Stimulated activated CD8-positive, alpha-beta memory T cell treated with anti-CD3 and anti-CD28 coated beads, Interleukin-2, amount 100 ng/mL, for 48 hours (primary cell): ENCODE measurements at places on chromosomes 2 and 18.

DNA sequence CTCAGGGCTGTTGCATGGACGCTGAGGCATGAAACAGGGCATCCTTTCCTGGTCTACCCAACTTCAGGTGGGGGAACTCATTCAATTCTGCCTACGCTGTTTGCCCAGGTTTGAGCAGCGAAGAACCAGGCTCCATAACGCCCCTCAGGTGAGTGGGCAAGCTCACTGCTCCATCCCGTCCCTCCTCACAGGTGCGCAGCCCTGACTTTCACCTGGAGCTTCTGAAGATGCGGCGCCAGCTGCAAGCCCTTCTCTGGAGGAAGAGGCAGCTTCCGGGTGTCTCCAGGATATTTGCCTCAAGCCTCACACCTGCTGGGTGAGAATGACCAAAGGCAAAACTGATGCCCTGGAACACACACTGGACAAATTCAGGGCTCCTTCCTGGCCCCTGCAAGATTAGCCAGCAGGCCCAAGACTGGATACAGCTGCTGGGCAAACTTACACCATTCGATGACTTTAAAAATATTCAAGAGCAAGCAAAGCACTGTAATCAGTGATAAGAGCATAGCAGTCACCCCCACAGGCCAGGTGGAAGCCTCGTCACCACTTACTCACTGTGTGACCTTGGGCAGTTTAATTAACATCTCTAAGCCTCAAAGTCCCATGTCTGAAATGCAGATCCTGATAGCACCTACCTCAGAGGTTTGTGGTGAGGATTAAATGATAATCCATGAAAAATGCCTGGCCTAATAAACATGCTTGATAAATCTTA lies 97.7 kb downstream of the GYPC start:
- no peak for DNase-seq

DNA sequence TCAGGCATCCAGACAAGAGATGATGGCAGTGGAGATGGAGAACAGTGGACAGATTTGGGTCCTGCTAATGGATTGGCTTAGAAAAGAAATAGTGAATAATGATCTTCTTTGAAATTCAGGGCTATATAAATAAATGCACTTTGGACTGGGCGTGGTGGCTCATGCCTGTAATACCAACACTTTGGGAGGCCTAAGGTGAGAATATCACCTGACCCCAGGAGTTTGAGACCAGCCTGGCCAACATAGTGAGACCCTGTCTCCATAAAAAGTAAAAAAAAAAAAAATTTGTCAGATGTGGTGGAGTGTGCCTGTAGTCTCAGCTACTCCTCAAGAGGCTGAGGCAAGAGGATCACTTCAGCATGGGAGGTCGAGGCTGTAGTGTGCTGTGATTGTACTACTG lies 102.4 kb upstream of the STON1 start:
- DNase-seq = no peak

- DNase-seq = peak; percentile 20
These were observed 7.7 kb upstream of the SP140L start for GRCh38 chr2:230319211-230319862.

GRCh38 chr18:79069717-79070151 lies 540 bp downstream of the ATP9B start:
- no peak for DNase-seq

DNA sequence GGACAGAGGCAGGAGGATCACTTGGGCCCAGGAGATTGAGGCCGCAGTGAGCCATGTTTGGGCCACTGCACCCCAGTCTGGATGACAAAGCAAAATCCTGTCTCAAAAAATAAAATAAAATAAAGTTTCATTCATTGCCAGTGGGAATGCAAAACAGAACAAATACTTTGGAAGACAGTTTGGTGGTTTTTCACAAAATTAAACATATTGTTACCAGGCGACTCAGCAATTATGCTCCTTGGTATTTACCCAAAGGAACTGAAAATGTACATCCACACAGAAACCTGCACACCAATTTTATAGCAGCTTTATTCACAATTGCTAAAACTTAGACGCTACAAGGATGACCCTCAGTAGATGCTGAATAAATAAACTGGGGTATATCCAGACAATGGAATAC lies 35.8 kb downstream of the FOSL2 start:
- no peak for DNase-seq

- no peak for DNase-seq
These were observed 2.1 kb upstream of the GEMIN6 start for GRCh38 chr2:38775921-38776225.

GRCh38 chr2:98847853-98848252 lies 88.2 kb downstream of the CRACDL start:
- DNase-seq = no peak

GRCh38 chr2:241053576-241054251 lies 48.4 kb downstream of the MTERF4 start:
- no peak for DNase-seq

GRCh38 chr2:43737097-43737854 lies 36.6 kb upstream of the DYNC2LI1 start:
- DNase-seq = no peak

DNA sequence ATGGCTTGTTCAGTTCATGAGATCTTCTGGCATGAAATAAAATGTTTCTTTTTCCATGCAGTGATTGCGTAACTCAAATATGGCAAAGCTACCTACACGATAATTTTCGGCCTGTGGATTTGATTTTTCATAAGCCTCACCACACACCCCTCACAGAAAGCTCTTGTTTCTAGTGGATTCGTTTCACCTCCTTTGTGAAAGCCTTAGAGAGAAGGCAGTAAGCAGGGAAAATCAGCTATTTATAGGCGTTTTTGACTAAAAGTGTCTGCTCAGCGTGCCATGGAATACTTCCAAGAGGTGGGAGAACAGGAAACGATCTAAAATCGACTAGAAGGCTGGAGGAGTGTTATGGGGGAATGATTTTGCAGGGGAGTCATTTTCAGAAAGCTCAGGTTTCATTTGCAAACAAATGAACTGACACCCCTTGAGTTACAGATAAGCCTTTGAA lies 417.9 kb downstream of the TGIF1 start:
- DNase-seq = no peak

GRCh38 chr18:29123706-29124530 lies 947.0 kb upstream of the CDH2 start:
- no peak for DNase-seq

DNA sequence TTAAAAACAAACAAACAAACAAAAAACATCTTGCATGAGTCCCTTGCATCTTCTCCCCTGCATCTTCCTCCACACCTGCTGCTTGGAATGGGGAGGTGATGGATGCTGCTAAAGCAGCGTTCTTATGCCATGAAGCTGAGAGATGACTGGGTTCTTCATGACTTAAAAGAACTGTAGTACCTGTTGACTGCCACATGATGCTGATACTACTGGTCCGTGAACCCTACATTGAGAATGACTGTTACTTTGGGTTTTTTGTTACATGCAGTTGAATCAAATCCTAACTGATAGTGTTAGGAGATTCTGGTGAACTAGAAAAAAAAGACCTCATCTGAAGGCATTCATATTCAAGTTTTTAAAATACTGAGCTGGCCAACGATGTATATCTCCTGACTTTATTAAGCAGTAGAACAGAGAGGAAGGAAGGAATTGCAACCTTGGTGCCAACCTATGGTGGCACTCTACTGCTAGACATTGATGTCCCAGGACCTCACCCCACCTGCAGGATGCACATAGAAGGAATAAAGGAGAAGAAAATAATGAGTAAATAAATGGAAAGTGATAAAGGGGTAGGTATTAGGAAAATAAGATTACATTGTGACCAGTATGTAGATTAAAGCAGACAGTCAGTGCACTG lies 63.2 kb upstream of the SPAG16 start:
- no peak for DNase-seq

GRCh38 chr18:48455555-48456478 lies 46.6 kb upstream of the ZBTB7C start:
- peak; percentile 23 for DNase-seq

DNA sequence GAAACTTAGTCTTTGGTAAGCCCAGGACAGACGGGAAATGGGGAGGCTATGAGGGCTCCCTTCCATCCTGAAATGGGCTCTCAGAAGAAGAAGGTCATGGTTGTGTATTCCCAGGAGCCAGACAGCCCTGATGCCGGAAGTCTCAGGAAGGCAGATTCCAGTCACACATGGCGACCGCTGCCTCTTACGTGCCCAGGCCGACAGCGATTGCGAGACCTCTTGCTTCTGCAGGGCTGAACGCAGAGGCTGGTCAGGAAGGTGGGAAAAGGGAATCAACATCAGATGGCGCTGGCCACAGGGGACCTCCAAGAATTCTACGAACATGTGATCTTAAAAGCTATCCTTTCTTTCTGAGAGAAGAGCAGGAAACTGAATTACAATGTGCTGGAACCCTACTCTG lies 22.8 kb upstream of the SH3BP4 start:
- no peak for DNase-seq

DNA sequence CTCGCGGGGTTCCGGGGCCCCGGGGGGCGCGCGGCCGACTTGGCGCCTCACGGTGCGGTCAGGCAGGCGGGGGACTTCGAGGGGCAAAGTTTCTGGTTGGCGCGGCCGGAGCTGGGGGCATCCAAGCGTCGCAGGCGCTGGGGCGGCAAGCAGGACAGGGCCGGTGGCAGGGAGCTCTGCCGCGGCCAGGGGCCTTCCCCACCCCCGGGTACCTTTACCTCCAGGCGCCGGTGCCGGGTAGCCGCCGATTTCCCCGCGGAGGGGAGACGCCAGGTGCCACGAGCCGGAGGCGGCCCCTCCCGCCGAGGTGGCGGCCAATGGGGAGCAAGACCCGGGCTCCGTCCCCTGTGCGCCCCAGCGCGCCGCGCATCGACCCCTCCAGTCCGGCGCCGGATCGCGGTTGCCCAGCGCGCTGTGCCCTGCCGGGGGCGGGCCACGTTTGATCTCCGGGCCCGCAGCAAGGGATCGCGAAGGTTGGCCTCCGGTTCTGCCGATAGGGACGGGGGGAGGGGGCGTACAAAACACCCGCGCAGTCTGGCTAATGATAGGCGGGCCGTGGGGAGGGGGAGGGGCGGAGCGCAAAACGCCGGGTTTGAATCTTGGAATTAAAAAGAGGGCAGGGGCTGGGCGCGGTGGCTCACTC lies at the start of gene ST8SIA5:
Gene ST8SIA5 (minus strand): TSS at position 495 of the 643 bp plus-strand sequence. CDS start 545 bp downstream, outside the sequence.
- no peak for DNase-seq

DNA sequence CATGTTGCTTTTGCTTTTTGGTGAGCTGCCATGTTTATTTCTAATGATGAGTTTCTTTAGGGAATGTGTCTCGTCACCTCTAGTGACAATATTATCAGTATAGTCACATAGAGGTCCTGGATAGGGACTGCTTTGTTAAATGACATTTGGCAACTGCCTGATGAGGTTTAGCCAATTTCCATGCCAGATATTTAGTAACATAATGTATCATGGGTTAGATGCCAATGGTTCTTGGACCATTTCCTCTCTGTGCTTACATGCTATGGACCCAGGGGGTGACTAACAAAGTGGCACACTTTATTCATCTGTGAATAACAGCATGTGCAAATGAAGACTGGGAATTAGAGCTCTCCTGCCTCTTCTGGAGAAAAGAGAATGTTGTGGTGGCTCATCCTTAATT lies 56.2 kb upstream of the RAB27B start:
- no peak for DNase-seq

GRCh38 chr2:39419282-39420223 lies 17.5 kb downstream of the MAP4K3 start:
- no peak for DNase-seq

GRCh38 chr2:238698072-238698352 lies 149.9 kb upstream of the TWIST2 start:
- no peak for DNase-seq

- no peak for DNase-seq
These were observed 49.5 kb downstream of the CCDC148 start for GRCh38 chr2:158407031-158407430.

GRCh38 chr2:214574084-214574781 lies 163.4 kb downstream of the VWC2L start:
- no peak for DNase-seq

DNA sequence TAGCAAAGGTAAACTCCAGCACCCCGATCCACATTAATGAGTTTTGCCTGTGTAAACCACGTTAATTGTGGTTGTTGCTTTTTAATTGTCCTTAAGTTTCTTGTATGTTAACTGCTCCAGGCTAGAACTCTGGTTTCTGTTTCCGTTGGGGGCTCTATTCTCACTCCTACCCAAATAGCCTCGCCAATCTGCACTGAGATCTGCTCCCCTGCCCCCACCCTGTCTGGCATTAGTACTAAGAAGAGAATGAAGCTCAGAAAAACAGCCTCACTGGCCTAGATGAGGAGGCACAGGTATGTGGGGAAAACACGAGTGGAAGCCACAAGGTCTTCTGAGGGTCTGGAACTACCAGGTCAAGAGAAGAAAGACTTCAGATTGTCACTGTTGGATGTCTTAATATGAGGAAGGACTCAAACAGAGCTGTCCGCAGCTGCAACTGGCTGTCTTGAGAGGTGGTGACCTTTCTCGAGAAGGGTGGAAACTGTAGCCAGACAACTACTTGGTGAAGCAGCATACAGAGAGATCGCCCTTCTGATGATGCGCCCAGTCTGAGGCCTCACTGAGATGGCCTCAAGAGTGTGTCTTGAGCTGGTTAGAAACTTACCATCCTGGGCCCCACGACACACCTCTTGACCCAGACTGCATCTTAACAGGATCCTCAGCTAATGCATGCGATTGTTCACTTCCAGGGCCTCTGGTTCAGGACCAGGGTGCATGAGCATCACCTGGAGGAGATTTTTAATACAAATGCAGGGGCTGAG lies 73.1 kb downstream of the TGOLN2 start:
- DNase-seq = no peak

GRCh38 chr2:224930990-224931389 lies 111.3 kb downstream of the DOCK10 start:
- DNase-seq = no peak
